NCI-H187 treated with DMSO at 0.1 percent for 48 hours (cell line): ENCODE measurements at places on chromosomes 1 and 21.

DNA sequence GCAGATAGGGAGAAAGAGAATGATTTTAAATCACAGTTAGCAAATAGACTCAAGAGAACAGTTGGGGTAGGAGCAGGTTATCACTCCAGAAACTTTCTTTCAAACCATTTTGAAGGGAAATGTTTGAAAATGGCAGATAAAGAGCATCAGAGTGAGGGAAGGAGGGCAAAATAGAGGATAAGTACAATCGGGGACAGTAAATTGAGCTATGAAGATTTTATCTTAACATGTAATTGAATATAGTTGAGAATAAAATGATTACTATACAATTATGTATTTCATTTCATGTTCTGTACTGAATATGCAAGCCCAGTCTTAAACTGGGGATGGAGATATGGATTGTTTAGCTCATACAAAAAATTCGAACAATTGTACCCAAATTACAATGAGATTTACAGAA, 54.0 kb downstream of the MAP10 start:
- DNase-seq, result no peak

DNA sequence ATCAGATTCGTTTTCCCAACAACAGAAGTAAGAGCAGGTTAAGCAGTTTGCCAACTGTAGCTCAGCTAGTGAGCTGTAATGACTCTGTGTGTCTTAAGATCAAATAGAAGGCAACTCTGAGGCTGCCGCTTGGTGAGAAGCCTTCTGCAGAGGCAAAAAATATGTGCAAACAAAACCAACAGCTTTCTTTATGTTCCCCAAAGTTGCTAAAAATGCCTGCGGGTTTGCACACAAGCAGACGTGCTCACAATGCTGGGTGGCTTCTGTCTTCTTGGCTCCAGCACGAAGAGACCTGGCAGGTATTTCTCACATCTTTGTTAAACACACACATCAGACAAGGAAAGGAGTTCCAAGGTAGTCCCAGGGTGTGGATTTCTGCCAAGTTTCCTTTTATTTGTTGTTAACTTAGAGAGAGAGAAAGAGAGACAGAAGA, 158.9 kb upstream of the JUN start:
- DNase-seq, result no peak

DNA sequence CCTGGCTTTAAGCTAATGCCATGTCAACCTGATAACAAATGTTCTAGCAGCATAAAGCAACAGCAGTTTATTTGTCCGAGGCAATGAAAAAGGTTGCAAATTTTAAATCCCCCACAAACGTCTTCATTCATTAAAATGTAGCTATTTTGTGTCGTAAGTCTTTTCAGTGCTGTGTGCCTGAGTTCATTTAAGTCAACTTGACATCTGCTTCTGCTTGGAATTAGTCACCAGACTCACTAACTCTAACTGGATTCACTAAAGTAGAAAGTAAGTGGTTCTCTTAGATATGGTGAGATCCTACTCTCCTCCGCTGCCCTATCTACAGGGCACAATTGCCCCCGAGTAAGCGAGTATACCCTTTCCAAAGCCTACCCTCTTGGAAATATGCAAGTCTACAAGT, 118.4 kb upstream of the CHRM3 start:
- no peak for DNase-seq

GRCh38 chr1:119323216-119323982, 45.2 kb upstream of the HAO2 start:
- DNase-seq, result no peak

- DNase-seq, result no peak
Measured at GRCh38 chr1:190429932-190430331, 47.7 kb downstream of the BRINP3 start.

DNA sequence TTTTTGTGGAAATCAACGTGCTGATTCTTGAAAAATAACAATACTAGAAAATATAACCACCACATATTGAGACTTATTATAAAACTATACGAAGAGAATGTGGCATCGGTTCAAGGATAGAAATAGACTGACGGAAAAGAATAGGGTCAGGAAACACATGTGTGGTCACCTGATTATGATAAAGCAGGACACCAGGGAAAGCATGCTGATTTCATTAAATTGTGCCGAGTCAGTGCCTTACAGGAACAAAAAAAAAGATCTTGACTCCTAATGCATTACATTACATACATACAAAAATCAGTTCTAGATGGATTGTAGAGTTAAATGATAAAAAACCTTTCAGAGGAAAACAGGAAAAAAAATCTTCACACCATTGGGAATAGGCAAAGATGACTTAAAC, 43.5 kb upstream of the SERPINC1 start:
- no peak for DNase-seq

DNA sequence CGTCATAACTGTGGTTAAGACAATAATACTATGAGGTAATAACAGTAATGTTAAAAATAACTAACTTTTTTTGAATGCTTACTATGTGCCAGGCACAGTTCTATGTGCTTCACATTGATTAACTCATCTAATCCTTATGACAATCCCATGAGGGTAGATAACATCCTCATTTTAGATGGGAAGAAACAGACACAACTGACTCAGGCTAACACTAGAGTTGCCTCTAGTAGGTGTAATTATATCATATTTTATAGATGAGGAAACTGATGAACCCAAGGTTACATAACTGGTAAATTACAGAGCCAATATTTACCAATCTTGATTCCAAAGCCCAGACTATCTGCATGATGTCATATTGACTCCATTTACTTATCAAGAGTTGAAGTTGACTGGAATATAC, 23.5 kb downstream of the SERPINC1 start:
- no peak for DNase-seq

GRCh38 chr1:35882586-35882944, 444 bp upstream of the AGO1 start:
- no peak for DNase-seq

GRCh38 chr21:44932408-44933181, 7.2 kb upstream of the SLX9 start:
- DNase-seq, result no peak

DNA sequence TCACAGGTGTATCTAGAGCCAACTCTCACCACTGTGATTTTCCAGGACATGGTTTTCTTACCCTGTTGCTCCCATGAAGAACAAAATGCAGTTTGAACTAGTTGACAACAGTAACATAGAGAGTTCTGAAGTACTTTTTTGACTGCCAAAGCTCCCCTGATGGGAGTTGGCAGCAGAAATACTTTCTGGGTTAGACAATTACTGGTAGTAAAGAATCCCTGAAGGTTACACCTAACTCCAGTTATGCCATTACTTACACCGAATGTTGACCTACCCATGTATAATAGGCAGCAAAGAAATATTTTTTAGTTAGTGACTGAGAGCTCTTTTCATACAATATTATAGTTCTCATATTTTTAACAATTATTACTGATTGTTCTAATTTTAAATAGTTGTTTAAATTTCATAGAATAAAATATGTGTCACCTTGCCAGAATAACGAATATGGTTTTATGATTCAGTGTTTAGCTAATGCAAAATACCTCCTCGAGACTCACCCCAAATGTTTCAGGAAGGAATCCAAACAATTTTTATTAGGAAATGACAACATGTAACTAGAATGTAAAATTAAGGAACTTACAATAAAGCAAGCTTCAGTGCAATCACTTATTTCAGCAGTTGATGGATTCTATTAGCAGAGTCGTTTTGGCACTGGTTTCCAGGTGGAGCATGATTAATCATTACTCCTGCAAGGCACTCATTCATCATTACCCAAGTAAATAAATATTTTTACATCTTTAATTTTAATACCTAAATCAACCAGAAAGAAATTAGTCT, 237.6 kb downstream of the MRPL39 start:
- no peak for DNase-seq

- no peak for DNase-seq
Measured at GRCh38 chr1:183864611-183865010, 59.7 kb downstream of the RGL1 start.

DNA sequence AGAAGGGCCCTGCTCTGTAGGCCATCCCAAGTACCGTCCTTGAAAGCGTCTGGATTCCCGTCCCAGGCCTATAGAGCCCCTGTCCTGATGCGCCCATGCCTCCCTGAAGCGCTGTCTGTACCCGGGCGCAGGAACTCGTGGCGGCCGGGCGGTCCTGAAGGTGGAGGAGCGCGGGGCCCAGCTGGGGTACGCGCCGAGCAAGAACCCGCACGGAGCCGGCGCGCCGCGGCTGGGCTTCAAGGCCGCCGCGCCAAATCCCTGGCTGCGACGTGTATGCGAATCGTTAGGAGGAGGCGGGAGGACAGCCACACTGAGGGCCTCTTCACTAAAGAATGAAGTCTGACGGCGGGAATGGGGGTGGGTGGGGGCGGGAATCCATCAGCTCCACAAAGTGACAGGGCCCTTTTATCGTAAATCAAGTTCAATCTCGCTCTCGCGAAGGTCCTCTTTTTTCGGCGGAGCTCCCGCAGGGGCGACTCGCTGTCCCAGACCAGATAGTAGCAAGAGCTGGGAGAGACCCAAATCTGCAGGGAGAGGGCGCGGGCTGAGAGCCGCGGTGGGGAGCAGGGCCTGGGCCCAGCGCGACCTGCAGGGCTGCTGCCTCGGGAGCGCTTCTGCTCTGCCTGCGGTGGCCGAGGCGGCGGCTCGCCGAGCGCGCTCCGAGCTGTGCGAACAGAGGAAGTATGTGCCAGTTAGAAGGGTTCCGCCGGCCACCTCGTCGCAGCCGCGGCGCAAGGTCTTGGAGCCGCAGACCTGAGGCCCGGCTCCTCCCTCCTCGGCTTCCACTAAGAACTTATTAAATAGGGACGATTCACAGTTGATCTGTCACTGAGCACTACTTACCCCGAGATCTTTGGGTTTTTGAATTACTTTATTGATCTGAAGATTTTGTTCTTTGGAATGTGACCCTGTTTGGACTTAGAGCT, 10.4 kb downstream of the BARHL2 start:
- no peak for DNase-seq

GRCh38 chr1:168236836-168237611, 11.2 kb downstream of the SFT2D2 start:
- DNase-seq, result no peak

DNA sequence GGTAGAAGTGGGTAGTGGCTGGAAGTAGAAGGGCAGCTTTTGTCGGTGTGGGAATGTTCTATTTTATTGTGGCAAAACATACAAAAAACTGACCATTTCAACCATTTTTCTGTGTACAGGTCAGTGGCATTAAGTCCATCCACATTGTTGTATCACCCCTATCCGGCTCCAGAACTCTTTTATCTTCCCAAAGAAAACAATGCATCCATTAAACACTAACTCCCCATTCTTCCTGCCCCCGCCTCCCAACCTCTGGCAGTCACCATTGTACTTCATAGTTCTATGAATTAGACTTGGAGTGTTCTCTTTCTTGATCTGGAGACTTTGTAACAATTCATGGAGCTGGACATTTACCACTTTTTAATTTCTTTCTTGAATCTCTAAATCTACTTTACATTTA, 55.7 kb downstream of the DEGS1 start:
- no peak for DNase-seq

- DNase-seq, result no peak
Measured at GRCh38 chr21:41465176-41465781, 39.2 kb downstream of the MX1 start.

DNA sequence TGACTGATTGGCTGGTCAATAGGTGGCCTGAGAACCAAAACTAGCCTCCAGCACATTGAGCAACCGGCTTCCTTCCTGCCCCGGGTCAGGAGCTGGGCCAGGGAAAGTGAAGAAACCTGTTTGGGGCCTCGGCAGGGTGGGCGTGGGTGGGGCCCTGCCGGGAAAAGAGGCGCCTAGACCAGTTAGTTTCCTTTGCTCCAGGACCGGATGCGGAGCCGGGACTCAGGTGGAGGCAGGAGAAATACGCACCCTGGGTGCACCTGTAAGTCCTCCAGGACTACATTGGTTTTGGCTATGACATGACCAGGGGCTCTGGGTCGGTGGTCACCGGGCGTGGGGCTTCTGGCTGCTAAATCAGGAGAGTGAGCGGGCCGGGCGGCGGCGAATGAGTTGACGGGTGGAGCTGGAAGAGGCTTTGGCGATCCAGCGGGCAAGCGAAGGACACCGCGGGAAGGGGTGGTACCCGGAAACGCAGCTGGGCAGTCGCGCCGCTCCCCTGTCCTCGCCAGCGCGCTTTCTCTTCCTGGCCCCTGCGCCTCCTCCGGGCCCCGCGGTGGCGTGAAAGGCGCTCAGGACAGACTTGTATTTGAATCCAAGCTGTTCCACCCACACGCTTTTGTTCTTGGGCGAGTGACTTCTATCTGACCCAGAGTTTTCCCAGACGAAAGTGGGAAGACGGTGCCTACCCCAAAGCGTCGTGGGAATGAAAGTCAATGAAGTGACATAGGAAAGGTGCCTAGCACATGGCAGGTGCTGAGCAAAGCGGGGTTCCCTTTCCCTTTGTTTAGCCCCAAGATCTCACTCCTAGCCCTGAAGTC, 30.6 kb upstream of the JUN start:
- no peak for DNase-seq

DNA sequence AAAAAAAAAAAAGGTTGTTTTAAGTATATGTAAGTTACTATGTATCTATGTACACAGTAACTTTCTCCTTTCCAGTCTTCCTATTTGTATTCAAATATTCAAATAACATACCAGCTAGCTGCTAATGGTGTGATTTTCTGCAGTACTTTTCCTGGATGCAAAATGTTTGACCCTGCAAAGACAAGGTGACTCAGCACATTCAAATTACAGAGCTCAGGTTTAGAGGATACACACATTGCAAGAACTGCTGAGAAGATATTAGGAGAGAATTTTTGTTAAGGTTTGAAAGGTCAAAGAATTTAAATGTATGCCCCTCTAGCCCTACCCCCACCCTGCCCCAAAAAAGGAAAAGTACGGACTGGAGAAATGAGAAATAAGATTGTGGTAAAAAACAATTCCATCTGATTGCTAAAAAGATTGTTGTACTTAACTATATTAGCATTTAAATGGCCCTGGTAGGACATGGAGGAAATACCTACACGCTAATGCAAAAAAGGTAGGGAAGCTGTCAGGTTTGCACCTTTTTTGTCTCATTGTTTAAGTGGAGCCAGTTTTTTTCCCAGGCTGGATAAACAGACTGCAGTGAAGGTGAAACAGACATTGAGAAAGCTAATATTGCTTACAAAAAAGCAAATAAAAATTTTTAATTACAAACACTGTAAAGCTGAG, 45.6 kb downstream of the ZNF281 start:
- no peak for DNase-seq

DNA sequence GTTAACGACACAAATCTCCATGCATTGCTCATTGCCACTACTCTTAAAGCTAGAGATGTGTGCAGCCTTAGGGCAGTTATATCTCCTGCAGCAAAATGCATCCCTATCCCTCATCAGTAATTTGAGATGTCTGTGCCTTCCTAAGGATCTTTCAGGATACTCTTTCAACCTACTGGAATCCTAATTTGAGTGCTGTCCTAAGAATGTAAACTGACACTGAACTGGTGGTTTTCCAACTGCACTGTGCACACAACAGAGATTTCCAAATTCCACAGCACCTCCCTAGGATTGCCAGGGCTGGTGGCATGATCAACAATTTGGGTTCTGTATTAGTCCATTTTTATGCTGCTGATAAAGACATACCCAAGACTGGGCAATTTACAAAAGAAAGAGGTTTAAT, 193.9 kb downstream of the LTN1 start:
- DNase-seq, result no peak

- DNase-seq, result no peak
Measured at GRCh38 chr21:29308456-29308783, 9.7 kb downstream of the BACH1 start.
